ENCODE measurements at places on chromosomes 2 and 18.

DNA sequence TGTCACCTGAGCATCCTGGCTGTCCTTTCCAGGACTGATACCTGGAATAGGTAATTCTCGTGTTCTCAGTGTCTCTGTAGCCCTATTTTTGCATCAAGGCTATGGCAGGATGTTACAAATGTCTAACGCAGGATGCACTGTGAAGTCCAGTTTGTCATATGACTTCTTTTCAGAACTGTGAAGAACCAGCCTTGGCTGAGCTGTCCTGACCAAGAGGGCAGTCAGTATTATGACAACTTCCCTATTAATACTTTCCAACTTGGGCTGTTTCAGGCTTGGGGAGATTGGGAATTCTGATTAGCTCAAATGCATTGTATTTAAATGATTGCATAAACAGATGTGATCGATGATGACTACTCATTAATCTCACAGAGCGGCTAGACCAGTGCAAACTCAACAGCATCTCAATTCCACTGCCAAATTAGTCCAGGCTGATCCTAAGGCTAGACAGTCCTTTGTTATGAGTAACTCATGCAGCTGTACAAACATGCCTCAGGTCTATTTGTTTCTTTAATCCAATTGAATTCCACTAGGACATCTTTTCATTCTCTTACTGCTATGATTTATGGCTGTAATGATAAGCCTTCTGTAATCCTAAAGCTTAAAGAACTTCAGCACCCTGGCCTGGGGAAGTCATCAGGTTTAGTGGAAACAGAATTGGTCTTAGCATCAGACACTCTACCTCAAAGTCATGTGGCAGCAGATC, 331.6 kb downstream of the KCNS3 start:
- no peak for DNase-seq

GRCh38 chr18:10074110-10074509, 160.3 kb downstream of the VAPA start:
- DNase-seq: no peak

- no peak for DNase-seq
These were observed 33.4 kb upstream of the PNO1 start for GRCh38 chr2:68124321-68124720.

GRCh38 chr2:99348173-99348572, 11.0 kb downstream of the EIF5B start:
- DNase-seq: no peak

- no peak for DNase-seq
These were observed 14.7 kb upstream of the MRPL33 start for GRCh38 chr2:27756544-27757498.
